Posterior cingulate gyrus (tissue), 11 donors: ENCODE measurements at places on chromosomes 1 and 21.
A peak's percentile ranks its signal among the peaks of the same experiment; 100 is the strongest.

DNA sequence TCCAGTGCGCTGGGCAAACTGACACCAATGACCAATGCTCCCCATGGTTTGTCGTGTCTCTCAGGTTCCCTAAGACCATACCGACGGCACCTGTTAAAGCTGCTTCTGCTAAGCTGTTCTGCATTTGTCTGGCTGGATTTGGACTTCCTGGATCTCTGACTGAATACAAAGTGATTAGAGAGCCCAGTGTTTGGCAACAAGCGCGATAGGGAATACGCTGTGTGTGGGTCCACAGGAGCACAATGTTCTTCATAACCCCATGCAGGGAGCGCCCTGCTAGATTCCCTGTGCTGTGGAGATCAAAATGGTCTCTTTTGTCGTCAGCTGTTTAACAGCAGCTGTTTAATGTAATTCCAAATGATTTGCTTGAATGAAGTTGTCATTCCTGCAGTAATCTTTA lies 26.0 kb upstream of the ESRRG start:
- no peak for DNase-seq

- peak; percentile 78 for DNase-seq
Observed at GRCh38 chr1:177021687-177022086, 142.8 kb downstream of the ASTN1 start.

DNA sequence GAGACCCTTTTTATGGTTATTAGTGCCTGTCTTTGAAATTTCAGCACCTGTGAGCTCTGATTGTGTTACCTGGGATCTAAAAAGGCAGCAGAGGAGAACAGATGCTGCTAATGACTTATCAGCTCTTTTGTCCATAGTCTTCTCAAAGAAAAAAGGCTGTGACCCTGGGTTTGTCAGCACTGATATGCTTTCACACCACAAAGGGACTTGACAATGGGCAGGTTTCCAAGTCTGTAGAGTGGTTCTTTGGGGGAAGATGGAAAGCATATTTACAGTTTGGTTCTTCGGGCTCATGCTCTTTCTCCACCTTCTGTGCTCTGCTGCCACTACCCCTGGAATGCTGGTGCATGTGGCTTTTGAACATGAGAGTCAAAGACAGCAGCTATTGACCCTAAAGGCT lies 32.0 kb downstream of the DNAJC6 start:
- no peak for DNase-seq

DNA sequence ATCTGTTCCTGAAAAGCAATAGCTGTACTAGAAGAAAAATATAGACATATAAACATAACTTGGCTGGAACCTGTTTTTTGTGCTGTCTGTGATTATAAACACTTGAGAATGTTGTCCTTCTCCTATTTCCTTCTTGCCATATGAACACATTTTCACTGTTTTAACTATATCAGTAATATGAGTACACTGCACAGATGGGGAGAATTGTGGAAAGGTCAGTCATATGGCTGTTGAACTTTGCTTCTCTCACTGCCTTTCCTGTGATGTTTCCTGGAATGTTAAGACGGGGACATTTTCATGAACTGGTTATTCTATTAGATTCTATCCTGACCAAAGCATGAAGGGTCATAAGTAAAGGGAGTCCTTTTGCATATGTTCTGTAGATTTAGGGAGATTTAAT lies 24.9 kb downstream of the HMCN1 start:
- DNase-seq, result no peak

- DNase-seq, result no peak
Observed at GRCh38 chr1:219713981-219714381, 101.1 kb upstream of the ZC3H11B start.

DNA sequence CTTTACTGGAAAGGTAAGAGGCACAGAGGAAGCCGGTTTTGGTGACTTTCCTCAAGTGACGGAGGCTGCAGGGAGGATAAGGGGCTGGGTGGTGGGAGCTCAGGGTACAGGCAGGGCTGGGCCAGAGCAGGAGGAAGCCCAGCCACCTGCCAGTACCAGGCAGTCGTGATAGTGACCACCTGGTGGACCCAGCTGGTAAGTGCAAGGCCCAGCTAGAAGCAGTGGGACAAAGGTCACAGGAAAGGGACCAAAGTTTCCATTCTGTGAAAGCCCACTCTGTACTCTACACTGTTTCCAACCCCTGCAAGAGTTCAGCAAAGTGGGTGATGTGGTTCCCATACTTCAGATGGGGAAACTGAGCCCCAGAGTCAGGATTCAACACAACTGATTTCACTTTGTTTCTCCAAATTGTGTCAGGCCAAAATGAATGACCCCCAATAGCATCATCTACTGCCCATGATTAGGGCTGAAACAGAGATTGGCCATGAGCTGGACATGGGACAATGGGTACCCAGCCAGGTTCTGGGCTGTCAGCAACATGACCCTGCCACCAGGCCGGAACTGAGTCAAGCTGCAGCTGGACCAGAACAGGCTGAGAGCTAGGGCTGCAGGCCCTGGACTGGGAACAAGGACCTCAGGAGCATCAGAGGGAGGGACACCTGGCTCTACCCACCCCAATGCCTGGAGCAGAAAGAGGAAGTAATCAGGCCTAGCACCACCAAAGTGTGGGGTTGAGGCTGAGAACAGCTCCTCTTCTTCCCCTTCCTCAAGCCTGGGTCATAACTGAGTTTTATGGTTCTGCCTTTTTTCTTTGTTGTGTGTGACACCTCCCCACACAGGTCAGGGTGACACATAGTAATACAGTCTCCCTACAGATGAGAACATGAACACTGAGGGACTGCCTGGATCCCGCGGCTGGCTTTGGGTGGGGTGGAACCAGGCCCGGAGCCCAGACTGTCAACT lies 50.2 kb downstream of the KCNN3 start:
- DNase-seq, result no peak

DNA sequence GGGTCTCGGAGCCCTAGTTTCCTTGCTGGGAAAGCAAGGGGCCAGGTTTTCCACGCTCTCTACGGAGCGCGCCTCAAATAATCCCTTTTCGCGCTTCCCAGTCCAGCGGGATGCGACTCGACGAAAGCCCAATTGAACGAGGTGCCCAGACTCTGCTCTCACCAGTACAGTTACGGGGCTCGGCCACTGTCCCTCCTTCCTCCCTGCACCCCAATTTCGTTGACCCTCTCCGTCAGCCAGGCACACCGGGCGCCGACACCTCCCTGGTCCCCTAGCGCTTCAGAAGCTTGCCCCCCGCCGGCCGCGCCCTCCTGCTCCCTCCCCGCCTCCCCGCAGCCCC lies 389 bp downstream of the SEMA6C start:
- no peak for DNase-seq

DNA sequence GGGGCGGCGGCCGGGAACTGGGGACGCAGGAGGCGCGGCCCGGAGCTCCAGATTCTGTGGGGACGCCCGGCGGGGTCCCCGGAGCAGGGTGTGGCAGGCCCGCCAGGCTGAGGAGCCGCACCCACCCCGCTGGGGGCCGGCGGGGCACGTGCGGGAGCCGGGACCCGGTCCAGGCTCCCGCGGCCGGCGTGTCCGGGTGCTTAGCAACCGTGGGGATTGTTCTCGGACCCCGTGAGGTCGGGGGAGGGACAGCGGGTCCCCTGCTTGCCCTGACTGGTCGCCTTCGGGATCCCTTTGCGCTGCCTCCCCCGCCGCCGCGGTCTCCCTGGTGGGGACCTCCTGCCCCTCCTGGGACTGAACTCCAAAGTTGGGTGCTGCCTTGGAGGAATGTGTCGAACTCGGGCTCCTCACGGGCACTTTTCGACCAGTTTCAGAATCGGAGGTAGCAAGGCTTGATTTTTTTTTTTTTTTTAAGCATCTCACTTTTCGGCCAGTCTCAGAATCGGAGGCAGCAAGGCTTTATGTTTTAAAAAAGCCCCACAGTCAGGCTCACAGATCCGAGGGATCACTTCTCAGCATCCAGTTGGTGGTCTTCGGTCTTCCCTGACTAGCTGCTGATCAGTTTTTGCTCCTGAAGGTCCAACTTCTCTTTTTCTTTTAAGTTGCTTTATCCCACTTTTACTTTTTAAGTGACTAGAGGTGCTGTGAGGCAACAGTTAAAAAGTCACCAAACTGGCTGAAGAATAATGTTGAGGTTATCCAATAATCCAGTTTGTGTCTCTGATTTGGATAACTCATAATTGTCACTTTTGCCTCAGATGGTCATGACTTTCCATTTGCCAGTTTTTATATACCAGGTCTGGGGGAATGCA lies 648 bp downstream of the FAM76A start:
- peak; percentile 84 for DNase-seq

- no peak for DNase-seq
Observed at GRCh38 chr21:25487046-25487594, 120.2 kb downstream of the MRPL39 start.

- no peak for DNase-seq
Observed at GRCh38 chr1:9128166-9128519, 759 bp downstream of the GPR157 start.

DNA sequence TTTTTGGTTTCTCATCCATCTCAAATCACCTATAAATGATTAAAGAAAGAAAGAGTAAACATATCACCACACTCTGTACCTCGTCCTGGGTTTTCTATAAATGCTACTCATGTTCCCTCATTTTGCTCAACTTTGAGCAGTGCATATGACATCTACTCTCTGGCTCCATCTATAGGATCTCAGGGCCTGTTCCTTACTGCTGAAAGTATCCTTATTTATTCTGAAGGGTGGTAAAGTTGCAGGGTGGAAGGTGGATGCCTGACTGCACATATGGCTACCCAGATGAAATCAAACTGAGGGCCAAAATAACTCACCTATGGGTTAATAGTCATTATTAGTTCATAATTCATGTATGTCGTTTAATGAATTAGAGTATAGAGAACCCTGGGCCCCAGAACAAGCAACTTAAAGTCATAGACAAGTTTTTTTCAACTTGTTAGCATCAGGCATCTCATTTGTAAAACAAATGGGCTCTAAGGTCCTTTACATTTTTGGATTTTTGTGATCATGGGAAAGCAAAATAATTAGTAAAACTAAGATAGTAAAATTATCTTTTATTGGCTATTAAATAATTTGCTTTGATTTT lies 46.5 kb downstream of the NCF2 start:
- DNase-seq, result no peak

- no peak for DNase-seq
Observed at GRCh38 chr1:234535218-234535617, 56.2 kb upstream of the TARBP1 start.

DNA sequence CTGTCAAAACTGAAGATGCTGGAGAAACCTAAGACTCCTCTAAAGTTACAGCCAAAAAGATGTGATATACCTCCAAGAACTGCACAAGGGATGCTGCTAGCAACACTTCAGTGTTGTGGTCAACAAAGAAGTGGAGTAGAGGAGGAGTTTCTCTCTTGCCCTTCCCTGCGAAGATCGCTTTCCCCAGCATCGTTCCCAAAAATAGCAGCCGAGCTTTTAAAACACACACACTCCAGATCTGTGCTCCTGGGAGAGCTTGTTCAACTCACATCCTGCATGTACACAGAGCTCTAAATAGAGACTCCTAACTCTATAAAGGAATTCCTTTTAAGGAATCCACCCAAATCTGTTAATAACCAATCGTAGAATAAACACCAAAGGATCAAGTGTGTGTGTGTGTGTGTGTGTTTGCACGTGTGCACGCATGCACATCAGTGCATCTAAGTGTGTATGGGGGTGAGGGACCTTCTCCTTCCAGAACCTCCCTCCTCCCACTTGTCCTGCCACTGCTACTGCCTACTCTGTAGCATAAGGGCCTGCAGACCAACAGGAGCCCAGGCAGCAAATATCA lies 58.5 kb downstream of the PSMG1 start:
- no peak for DNase-seq

GRCh38 chr1:161676958-161677689 lies 14.2 kb downstream of the FCGR2B start:
- no peak for DNase-seq

- DNase-seq, result no peak
Observed at GRCh38 chr1:78651241-78651640, 1.6 kb downstream of the IFI44 start.

GRCh38 chr1:29688471-29689365 lies 452.4 kb downstream of the PTPRU start:
- DNase-seq, result no peak

GRCh38 chr1:40633523-40633922 lies 32.0 kb downstream of the RIMS3 start:
- no peak for DNase-seq

- DNase-seq, result no peak
Observed at GRCh38 chr1:31417148-31417547, 4.1 kb downstream of the SERINC2 start.

DNA sequence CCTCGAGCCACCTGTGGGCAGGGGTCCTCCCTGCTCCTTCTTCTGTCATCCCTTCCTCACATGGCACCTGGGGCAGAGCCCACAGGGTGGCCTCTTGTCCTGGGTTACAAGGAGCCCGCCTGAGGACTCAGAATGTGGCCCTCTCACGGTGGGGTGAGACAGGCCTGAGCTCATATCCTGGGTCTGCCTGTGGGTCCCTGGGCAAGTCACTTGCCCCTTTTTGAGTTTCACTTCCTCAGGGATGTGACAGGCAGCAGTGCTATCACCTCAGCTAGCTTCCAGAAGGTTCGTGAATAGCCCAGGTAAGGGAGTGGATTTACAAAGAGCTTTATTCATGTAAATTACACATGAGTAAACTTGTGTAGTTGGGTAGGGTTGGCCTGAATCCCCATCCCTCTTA lies 33.5 kb downstream of the HTR6 start:
- no peak for DNase-seq

- no peak for DNase-seq
Observed at GRCh38 chr1:87986130-87986866, 657.6 kb downstream of the LMO4 start.

GRCh38 chr21:29271927-29272333 lies 26.8 kb upstream of the BACH1 start:
- no peak for DNase-seq

GRCh38 chr1:180256341-180257027 lies 26.4 kb downstream of the LHX4 start:
- no peak for DNase-seq

DNA sequence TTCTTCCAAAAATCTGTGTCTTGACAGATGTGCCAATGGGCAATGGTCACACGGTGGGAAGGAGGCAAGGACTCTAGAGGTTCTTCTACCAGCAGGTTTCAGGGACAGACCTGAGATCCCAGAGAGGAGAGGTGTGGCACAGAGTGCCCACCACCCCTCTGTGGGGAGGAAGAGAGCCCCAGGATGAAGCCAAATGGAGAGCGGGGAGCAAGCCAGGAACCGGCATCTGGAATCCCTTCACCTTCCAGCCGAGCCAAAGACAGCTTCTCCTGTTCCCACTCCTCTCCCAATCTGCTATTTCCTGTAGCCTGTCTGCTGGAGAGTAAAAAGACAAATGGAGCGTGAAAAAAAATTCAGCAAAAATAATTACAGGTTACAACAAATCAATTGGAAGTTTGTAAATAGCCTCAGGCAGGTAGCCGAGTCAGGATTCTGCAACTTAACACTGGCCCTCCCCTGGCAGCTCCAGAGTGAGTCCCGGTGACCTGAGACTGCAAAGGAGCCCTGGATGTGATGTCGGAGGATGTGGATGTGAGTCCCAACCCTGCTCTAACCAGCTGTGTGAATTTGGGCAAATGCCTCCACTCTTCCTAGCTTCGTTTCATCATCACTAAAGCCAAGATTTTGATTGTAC lies 45.4 kb upstream of the LRRN2 start:
- no peak for DNase-seq

- DNase-seq, result no peak
Observed at GRCh38 chr1:154837034-154837671, 32.9 kb downstream of the KCNN3 start.

GRCh38 chr1:41568204-41568603 lies 83.7 kb upstream of the EDN2 start:
- peak; percentile 80 for DNase-seq

GRCh38 chr1:54826226-54826816 lies 25.2 kb upstream of the TTC22 start:
- no peak for DNase-seq

- DNase-seq, result no peak
Observed at GRCh38 chr1:214321705-214322453, 40.9 kb downstream of the SMYD2 start.
